KG1 (cell line): ENCODE measurements at places on chromosomes 1 and 21.

GRCh38 chr1:18012686-18013085, 94.9 kb upstream of the IGSF21 start:
- no peak for DNase-seq

GRCh38 chr1:153790966-153791647, 15.9 kb downstream of the SLC27A3 start:
- DNase-seq = peak; percentile 56

GRCh38 chr21:27157097-27157496, 190.2 kb upstream of the ADAMTS5 start:
- no peak for DNase-seq

- peak; percentile 42 for DNase-seq
Observed at GRCh38 chr1:61724506-61724812, 482 bp downstream of the TM2D1 start.

DNA sequence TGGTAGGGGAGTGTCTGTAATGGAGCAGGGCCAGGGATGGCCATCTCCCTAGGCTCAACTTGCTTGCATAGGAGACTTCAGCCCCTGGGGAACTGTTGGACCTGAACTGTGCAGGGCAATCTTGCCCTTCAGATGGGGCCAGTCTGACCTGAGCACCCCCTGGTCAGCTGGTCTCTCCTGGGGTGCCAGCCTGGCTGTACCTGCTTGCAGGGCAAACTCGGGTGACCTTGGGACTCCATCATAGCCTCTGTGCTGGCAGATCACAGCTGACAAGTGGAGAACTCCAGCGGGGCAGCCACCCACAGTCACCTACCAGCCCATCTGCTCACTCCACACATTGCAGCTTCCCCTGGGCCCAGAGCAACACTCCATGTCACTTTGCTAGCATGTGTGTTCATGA, 8.1 kb downstream of the SPRR2A start:
- DNase-seq = no peak

GRCh38 chr1:106523497-106523896, 533.0 kb upstream of the PRMT6 start:
- DNase-seq = no peak

GRCh38 chr1:115021145-115021544, 8.5 kb upstream of the TSHB start:
- DNase-seq = no peak

DNA sequence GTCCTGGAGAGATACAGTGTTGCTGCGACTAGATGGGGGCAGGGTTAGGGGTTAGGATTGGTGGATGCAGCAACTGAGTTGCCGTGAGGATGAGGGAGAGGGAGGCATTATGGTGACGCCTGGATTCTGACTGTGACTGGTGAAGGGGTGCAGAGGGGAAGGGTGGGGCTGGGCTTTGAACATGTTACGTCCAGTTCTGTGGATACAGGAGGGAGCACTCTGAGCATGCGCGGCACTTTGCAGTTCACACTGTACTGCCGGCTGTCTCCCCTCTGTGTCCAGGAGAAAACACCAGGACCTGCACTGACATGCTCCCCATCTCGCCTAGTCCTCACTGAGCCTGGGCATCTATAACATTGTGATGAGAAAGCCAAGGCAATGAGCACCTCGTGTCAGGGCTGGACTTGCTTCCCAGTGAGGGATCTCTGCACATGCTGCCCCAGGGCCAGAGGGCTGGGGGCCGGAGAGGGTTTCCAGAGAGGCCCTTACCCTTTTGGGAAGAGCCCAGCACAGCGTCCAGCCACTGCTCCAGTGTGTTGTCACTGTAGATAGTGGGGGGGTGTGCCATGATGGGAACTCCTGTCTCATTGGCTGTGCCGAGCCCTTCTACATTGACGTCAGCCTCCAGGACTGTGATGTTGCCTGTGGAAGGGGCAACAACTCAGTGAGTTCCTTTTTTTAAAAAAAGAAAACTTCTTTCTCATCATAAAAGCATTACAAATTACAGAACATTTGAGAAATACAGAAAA, 7.6 kb downstream of the FAM151A start:
- no peak for DNase-seq
